ENCODE measurements at places on chromosomes 12 and 14.

GRCh38 chr14:92694807-92695206, 53.6 kb downstream of the LGMN start:
- no peak for DNase-seq

DNA sequence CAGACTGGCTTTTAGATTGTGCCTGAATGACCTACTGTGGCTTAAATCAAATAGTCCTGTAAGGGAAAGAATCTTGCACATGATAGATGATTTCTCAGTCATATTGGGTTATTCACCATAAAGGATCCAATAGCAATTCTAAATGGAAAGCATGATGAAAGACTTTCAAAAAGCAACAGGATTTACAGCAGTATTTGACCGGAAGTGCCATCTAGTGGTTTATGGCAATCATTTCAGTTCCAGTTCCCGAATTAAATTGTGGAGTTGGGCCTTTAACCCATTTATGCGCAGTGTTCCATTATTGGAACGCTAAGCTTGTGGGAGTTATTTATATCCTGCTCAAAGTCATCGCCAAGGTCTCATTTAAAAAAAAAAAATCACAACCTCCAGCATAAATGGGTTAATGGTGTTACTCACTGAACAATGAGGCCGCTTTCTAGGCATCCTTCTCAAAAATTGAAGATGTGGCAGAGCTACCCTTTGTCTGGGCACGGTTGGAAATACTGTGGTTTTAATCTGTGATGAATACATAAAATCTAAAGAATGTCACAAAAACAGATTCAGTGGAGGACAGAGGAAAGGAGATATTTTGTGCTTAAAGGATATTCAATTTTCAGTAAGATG, 60.8 kb upstream of the REP15 start:
- DNase-seq: no peak

GRCh38 chr12:57632073-57632957, 686 bp downstream of the B4GALNT1 start:
- DNase-seq: no peak

DNA sequence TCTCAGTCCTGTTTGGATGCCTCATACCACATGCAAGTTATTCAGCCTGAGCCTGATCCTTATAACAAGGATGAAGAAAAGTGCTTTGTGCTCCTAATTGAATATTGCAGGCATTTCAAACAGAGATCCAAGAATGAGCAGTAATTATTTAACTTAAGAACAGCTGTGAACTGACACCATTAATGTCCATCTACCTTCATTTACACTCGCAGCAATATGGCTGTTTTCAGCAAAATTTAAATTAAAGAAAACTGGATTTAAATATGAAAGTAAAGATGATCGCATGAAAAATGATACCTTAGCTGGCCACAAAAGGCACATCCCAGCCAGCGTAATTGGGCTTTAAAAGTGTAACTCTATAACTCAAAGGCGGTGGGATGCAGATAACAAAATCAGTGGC, 466.3 kb downstream of the GALC start:
- no peak for DNase-seq

- DNase-seq: no peak
These were observed 111.9 kb downstream of the PAX9 start for GRCh38 chr14:36773558-36773957.

DNA sequence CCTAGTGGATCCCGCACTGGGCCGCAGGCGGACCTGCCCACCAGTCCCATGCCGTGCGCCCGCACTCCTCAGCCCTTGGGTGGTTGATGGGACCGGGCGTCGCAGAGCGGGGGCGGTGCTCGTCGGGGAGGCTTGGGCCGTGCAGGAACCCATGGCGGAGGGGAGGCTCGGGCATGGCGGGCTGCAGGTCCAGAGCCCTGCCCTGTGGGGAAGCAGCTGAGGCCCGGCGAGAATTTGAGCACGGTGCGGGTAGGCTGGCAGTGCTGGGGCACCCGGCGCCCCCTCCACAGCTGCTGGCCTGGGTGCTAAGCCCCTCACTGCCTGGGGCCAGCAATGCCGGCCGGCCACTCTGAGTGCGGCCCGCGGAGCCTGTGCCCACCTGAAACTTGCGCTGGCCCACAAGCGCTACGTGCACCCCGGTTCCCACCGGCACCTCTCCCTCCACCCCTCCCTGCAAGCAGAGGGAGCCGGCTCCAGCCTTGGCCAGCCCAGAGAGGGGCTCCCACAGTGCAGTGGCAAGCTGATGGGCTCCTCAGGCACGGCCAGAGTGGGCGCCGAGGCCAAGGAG, 100.8 kb downstream of the PLEKHA5 start:
- no peak for DNase-seq

DNA sequence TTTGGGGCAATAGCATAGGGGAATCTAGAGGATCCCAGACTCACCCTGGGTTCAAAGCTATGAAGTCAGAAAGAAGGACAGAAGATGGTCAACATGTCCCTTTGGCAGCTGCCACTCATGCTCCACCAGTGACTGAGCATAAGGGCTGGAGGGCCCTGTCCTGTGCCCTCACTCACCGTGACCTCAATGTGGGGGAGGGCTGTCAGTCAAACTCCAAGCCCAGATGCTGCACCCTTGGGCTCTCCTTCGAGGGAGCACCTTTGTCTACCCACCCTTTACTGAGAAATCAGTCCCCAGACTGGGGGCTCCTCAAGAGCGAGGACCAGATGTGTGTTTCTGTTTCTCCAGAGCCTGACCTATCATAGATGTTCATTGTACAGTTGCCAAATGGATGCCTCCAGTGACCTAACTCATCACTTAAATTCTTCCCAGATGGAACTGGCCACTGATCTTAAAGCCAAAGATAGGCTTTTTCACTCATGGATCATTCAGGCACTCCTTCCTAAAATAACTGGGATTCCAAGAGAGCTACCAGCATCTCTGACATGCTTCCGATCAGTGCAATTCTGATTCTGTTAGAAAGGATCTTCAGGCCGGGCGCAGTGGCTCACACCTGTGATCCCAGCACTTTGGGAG, 27.2 kb upstream of the VSX2 start:
- DNase-seq: no peak

GRCh38 chr12:67147030-67147429, 122.1 kb upstream of the CAND1 start:
- no peak for DNase-seq

GRCh38 chr12:132695431-132695830, 8.0 kb downstream of the PXMP2 start:
- no peak for DNase-seq

GRCh38 chr12:16606991-16607390, 1.0 kb upstream of the LMO3 start:
- no peak for DNase-seq

DNA sequence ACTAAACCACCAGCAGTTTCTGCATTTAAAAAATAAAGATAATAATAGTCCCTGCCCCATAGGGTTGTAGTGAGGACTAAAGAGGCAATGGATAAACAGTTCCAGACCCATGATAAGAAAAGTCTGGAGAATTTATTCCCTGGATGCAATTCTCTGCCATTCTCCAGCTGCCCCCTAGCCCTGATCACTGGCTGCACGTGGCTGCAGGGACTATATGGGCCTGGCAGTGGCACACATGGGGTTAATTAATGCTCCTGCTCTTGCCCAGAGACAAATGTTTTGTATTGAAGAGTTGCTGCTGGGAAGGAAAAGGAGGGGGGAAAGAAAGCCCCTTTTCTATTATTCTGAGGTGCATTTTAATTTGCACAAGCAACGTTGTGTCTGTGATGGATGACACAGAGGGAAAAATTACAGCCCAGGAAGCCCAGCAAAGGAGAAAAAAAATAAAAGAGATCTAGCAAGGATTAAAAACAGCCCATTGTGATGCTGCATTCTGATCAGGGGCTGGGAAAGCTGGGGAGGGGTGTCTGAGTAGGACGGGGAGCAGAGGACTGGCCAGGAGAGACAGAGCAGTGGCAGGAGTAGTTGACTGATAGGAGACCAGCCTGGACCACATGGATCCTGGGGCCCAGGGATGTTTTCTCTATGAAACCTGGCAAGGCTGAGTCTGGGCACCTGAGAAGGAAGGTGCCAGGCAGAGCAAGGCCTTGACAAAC, 149.3 kb downstream of the ESRRB start:
- DNase-seq: no peak

GRCh38 chr14:95265106-95266094, 54.3 kb downstream of the CLMN start:
- no peak for DNase-seq

DNA sequence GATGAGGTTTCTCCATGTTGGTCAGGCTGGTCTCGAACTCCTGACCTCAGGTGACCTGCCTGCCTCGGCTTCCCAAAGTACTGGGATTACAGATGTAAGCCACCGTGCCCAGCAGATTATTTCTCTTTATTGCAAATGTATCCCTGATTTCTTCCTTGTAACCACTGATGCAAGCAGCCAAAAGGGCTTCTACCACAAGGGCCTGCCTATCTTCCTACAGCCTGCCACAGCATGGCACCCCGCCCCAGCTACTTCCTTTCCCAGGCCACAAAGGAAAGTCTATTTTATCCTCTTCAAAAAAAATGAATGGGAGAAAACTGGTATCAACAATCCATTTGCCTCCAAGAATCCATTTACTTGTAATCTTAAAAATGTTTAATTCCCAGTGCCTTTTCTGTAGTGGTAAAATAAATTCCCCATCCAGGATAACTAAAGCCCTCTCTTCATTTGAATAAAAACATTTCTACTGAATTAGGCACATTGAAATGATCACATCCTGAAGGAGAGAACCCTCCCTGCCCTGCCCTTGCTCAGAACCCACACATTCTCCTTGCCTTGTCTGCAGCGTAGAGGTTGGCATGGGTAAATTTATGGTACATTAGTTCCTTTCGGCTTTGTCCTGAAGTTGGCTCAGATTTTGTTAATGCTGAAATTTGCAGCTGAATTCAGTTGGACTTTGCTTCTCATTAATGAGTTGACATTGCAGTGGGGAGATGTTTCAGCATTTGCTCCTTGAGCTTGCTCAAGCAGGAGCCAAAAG, 19.2 kb downstream of the GPHB5 start:
- no peak for DNase-seq

GRCh38 chr12:46183112-46183511, 85.7 kb downstream of the SLC38A1 start:
- DNase-seq: no peak

GRCh38 chr12:122517877-122518276, 8.9 kb downstream of the RSRC2 start:
- no peak for DNase-seq

GRCh38 chr12:54262403-54262925, 17.5 kb downstream of the CBX5 start:
- DNase-seq: no peak

- DNase-seq: no peak
These were observed 312.8 kb upstream of the RPL10L start for GRCh38 chr14:46964378-46964777.

- DNase-seq: no peak
These were observed 90.1 kb downstream of the STXBP6 start for GRCh38 chr14:24959791-24960331.

DNA sequence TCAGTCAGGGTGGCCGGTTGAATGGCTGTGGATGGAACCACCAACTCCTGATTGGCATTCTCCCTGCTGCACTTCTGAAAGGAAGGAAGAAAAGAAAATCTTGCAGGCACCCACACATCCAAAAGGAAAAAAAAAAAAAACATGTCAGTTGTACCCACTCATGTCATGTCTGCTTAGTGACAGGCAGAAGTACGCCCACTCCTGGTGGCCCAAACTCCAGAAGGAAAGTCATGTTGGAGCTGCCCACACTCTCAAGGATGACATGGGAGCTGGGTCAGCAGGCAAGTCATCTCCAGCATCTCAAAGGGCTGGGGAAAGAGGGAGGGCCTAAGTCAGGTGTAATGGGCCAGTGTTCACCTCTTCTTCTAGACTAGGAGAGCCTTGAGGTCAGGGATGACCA, 1079.1 kb downstream of the BCL11B start:
- no peak for DNase-seq

GRCh38 chr14:20818861-20819260, 16.2 kb upstream of the RNASE1 start:
- no peak for DNase-seq

DNA sequence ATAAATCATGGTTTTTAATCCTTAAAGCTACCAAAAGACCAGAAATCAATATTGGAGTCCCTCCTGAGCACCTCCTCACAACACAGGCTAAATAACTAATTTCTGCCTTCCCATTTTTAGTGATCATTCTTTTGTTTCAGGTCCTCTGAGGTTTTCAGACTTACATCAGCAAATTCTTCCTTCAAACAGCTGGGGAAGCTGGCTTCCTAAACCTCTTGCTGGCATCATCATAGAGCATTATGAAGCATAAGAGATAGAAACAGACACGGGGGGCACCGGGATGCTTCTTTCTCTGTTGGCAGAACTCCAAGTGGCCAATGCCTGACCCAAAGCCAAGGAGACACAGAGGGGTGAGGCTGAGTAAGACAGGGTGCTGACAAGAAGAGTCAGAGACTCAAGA, 47.9 kb upstream of the DBX2 start:
- no peak for DNase-seq
